Hematopoietic multipotent progenitor cell treated with erythropoietin and hydrocortisone succinate and interleukin-3 and kit ligand, for 6 days (in vitro differentiated cells): ENCODE measurements at places on chromosomes 4 and X.

- DNase-seq: peak; percentile 72
These were observed 220.3 kb upstream of the CXCL13 start for GRCh38 chr4:77385124-77385969.

DNA sequence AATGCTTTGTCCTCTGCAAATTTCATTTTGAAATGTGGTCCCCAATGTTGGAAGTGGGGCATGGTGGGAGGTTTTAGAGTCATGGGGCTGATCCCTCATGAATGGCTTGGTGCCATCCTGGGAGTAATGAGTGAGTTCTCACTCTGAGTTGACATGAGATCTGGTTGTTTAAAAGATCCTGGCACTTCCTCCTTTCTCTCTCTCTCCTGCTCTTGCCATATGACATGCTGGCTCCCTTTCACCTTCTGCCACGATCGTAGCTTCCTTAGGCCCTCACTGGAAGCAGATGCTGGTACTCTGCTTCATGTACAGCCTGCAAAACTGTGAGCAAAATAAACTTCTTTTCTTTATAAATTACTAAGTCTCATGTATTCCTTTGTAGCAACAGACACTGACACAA, 262.0 kb downstream of the IL15 start:
- DNase-seq: peak; percentile 26

DNA sequence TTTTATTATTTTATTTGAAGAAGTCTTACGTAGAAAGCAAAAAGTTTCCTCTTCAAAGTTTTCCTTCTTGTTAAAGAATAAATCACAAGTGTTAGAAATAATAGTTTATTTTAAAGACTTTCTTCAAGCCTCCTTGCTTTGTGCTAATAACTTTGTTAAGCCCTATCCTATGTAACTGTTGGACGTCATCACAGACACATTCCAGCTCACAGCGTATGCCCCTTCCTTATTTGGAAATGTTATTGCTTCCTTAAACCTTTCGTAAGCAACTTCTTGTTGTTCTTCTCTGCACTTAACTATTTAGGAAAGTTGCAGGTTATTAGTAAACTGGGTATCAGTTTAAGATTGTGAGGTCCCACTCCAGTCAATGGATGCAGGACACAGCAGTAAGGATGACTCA, 7.6 kb upstream of the SRD5A3 start:
- no peak for DNase-seq

- DNase-seq: peak; percentile 95
These were observed 124.3 kb upstream of the TRIM2 start for GRCh38 chr4:153079857-153080391.

- no peak for DNase-seq
These were observed 22.4 kb downstream of the SAT1 start for GRCh38 chrX:23805389-23805788.

DNA sequence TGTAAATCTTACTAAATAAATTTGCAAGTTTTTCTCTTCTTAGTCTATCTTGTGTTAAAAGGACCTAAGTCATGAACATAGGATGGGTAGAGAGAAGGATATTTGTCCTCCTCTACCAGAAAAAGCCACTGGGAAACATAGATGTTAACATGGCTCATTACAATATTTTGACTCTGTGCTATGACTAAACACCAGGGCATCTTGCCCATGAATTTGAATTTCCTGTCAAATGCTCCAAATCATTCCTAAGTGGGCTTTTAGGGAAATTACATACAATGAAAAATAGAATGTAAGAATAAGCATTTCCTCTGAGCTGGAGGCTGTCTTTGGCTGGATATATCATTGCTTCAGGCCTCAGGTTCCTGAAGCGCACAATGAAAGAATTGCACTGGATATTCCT, 39.1 kb downstream of the ANOS1 start:
- DNase-seq: no peak

- no peak for DNase-seq
These were observed 1.1 kb upstream of the ATP11C start for GRCh38 chrX:139933904-139934303.

DNA sequence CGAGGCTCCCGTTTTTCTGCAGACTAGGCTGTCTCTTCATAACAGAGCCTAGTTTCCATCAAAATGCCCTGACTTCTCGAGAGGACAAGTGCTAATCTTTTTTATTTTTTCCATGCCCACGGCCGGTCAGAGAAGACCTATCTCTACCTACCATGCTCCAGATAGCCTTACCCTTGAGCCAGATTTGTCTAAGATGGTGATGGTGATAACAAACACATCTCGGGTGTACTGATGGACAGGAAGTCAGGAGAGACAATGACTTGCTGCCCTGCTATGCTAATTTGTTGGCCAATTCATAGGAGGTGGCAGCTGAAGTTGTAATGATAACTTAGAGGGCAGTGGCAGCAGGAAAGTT, 42.2 kb upstream of the NKRF start:
- no peak for DNase-seq

DNA sequence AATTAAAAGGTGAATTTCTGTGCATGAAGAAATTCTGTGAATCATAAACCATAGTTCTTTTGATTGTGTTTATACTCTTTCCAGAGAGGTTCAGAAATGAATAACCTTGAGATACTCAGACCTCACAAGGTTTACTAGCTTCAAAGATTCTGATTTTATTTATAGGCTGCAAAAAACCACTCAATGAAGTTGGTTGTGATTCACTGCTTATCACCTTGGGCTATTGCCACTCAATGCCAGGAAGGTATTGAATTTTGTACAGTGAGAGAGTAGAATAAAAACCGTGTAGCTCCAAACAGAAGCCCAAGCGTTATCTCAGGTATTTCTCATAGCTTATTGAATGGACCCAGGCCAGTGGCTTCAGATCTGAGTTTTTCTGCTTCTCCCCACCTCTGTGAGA, 118.7 kb downstream of the FHIP1A start:
- no peak for DNase-seq

- DNase-seq: peak; percentile 5
These were observed 2.4 kb downstream of the TFDP3 start for GRCh38 chrX:133215747-133216146.

GRCh38 chr4:102400898-102401297, 55.6 kb upstream of the SLC39A8 start:
- no peak for DNase-seq

DNA sequence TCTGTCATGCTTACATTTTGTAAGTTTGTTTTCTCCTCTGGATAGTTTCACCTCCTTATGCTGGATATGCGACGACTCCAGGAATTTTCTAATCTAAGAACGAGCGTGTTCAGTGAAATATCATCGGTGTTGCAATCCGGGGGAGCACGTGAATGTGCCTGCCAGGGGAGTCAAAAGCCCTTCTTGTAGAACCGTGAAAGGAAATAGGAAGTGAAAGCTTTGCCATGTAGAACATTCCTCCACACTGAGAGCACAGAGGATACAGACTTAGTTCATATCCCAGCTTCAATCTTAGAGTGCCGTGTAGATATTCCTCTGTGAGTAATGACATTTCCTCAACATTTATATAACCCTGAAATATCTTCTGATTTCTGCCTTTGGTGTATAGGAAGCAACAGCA, 121.2 kb downstream of the VEGFC start:
- DNase-seq: no peak

- DNase-seq: no peak
These were observed 134.4 kb downstream of the DDX53 start for GRCh38 chrX:23134136-23134535.

DNA sequence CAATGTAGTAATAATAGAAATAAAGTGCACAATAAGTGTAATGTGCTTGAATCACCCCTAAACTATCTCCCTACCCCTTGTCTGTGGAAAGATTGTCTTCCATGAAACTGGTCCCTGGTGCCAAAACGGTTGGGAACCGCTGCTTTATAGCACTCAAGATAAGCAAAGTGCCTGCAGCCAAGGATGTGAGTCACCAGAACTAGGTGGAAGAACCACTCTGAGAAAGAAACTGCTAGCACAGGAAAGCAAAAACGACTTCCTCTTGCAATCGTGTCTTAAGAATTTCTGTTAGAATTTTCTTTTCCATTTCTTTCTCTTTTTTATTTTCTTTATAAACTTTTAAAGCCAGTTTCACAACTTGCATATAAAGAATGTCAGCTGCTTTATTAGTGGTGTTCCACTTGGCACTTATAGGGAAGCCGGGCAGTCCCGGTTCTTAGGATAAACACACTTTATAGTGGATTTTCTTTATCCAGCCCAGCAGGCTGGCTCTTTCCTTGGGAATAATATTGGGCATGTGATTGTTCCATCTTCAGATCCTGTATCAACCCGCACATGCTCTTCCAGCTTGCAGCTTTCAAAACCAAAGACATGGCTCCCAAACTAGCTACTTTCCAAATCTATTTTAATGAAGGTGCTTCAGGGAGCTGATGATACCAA, 32.3 kb upstream of the CXCL8 start:
- DNase-seq: peak; percentile 89

DNA sequence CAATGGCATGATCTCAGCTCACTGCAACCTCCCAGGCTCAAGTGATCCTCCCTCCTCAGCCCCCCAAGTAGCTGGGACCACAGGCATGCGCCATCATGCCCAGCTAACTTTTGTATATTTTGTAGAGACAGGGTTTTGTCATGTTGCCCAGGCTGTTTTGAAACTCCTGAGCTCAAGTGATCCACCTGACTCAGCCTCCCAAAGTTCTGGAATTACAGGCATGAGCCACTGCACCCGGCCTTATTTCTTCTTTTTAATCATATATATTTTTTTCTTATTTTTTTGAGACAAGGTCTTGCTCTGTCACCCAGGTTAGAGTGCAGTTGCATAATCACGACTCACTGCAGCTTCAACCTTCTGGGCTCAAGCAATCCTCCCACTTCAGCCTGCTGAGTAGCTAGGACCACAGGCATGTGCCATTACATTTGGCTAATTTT, 184.0 kb downstream of the TSPAN5 start:
- no peak for DNase-seq

- DNase-seq: no peak
These were observed 860.0 kb upstream of the POU3F4 start for GRCh38 chrX:82648062-82648461.

GRCh38 chrX:130264573-130264972, 4.1 kb downstream of the ZNF280C start:
- DNase-seq: peak; percentile 34

- DNase-seq: peak; percentile 10
These were observed 71.6 kb upstream of the LEF1 start for GRCh38 chr4:108240366-108240765.

DNA sequence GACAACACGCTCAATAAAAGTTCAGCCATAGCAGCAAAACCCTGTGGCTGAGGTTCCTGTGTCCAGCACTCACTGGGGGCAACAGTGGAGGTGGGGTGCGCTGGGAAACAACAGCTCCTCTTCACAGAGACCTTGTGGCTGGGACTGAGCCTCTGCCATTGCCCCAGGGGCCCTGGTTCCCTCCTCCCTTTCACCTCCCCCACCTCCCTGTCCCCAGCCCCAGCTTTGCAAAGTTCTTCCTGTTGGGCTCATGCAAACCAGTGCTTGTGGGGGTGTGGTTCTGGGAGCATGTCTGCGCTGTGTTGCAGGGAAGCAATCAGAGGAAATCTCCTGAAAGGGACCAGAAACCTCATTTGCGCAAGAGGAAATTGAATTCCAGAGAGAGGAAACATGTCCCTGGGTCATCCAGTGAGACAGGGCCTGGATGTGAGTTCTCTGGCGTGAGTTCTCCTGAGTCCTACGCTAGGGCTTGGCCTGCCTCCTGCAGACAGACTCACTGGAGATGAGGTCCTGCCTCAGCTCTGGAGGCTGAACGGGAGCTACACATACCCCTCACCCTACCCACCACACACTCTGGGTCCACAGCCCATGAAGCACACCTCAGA, 7.4 kb downstream of the FATE1 start:
- DNase-seq: no peak

DNA sequence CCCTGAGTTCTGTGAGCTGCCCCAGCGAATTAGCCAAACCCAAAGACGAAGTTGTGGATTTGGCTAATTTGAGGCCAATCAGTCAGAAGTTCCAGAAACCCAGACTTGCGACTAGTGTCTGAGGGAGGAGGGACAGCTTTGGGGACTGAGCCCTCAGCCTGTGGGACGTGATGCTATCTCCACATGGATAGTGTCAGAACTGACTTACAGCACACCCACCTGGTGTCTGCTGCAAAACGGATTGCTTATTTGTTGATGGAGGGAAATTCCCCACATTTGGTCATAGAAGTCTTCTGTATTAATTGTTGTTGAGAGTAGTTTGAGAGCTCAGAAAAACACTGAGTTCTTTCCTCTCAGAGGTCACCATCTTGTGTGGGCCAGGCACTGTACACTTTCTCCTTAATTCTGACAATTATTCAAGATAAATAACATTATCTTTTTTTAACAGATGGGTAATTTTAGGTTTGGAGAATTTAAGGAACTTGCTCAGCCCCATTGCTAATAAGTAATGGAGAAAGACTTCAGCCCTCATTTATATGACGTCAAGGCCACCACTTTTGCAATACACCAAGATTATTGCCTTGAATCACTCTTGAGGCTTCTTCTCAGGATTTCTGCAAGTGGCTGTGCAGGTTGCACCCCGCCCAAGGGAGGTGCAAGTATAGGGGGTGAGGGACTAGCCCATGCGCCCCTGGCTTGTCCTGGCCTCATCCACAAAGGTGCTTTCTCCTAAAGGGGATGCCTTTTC, 16.7 kb downstream of the CLRN2 start:
- DNase-seq: no peak

DNA sequence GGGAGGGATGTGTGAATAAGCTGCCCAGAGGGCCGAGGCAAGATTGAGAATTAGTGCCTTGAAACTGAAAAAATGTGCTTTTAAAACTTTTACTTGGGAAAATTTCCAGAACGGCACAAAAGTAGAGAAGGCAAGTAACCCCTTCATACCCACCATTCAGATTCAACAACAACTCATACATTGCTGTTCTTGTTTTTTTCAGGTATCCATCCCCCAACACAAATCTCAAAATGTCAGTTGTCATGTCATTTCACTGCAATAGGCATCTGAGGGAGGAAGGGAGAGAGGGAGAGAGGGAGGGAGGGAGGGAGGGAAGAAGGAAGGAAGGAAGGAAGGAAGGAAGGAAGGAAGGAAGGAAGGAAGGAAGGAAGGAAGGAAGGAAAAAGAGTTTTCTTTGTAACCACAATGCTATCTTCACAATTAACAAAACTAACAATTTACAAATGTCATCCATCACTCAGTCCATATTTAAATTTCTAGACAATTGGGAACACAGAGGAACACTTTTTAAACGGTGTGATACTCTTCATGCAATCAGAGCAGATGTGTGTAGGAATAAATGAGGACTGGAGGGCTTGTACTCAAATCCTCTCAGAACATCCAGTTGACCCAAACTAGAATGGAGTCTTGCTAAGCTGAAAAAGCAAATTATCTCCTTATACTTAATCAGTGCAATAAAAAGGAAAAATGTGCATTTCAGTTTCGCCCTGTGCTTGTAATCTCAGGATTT, 54.8 kb upstream of the ADGRG2 start:
- DNase-seq: no peak

- no peak for DNase-seq
These were observed 702 bp downstream of the KLHL5 start for GRCh38 chr4:39062770-39063097.
